Caki2 (cell line): ENCODE measurements at places on chromosomes 1 and 21.

DNA sequence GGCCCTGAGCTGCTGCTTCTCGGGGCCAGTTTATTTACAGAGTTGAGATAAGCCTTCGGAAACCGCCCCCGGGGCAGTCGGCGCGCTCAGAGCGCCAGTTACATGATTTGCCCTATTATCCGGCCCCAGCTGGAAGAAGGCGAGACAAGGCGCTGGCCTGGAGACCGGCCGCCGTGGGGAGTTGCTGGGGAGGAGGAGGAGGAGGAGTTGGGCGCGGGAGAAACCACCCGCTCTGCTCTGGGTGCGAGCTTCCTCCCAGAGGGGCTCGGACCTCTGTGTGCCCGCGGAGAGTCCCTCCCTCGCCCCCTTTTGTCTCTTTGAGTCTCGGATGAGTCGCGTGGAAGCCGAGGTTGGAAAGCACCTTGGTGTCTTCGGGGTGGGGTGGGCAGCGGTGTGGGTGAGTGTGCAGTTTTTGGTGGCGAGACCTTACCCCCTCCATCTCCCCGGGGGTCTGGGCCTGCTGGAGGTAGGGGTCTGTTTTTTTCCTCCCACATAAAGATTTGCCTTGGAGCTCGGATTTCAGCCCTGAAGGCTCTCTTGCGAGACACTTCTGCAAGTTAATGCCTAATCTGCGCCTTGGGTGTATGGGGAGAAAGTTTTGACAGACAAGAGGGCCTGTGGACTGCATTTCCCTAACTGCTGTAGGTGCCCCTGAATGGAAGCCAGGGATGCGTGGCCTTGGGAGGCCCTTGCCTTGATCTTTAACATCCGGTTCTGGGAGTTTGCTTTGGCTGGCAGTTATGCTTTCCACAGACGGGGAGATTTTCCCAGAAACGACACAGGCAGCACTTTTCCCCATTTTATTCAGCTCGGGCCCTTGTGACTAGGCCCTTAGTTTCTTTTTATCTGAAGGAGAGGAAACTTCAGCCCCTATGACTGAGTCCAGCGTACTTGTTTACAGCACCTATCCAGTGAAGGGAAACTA is 80.0 kb downstream of the NDUFS5 start:
- peak; percentile 57 for DNase-seq

GRCh38 chr1:86739648-86740509 is 35.5 kb downstream of the SH3GLB1 start:
- DNase-seq = no peak

GRCh38 chr1:192732787-192733186 is 76.1 kb upstream of the RGS2 start:
- peak; percentile 4 for DNase-seq

DNA sequence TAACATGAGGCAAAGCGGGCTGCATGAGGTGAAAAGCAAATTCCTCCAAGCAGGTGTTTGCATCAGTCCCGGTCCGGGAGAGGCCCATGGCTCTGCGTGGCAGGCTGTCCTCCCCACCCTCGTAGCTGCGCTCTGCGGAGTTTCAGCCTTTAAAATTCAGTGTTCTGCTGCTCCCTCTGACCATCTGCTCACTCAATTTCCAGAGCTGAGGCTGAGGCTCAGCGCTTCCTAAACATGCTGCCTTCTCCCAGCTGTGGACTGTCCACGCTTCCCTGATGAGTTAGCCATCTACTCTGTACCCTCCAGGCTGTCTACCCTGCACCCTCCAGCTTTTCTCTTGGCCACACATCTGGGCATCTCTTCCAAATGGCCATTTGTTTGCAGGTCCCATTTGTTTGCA is 87.7 kb downstream of the KCNJ6 start:
- no peak for DNase-seq

DNA sequence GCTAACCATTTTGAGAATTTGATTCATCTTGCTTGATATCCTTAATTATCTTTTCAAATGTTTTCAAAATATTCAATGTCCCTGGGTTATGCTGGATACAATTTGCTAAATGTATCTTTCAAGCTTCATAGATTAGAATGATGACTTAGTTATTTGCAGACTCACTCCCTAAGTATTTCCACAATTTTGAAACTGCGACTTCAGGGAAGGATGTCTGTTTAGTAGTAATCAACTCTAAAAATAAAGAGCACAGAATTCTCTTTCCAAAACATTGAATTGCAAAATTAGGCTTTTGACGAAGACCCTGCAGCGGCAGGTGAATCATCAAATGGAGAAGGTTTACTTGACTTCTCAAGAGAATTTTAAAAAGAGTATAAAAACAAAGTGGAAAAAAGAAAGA is 14.2 kb downstream of the RGS1 start:
- no peak for DNase-seq

DNA sequence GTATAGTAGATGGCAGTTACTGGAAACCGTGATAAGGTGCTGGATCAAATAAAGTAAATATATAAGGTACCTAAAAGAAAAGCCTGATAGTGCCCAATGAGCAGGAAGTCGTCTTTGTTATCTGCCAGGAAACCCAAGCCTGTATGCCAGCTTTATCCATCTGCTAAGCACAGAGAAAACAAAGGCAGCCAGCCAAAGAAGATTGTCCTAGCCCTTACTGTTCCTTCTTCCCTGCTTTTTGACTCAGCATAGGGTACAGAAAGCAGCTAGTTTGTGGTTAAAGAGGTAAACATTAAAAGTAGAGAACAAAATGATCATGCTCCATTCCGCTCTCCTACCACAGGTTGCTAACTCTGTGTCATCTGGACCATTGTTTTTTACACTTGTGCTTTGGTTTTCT is 10.1 kb downstream of the KRTAP22-2 start:
- no peak for DNase-seq

GRCh38 chr1:15065736-15066135 is 87.8 kb upstream of the TMEM51 start:
- DNase-seq = no peak

DNA sequence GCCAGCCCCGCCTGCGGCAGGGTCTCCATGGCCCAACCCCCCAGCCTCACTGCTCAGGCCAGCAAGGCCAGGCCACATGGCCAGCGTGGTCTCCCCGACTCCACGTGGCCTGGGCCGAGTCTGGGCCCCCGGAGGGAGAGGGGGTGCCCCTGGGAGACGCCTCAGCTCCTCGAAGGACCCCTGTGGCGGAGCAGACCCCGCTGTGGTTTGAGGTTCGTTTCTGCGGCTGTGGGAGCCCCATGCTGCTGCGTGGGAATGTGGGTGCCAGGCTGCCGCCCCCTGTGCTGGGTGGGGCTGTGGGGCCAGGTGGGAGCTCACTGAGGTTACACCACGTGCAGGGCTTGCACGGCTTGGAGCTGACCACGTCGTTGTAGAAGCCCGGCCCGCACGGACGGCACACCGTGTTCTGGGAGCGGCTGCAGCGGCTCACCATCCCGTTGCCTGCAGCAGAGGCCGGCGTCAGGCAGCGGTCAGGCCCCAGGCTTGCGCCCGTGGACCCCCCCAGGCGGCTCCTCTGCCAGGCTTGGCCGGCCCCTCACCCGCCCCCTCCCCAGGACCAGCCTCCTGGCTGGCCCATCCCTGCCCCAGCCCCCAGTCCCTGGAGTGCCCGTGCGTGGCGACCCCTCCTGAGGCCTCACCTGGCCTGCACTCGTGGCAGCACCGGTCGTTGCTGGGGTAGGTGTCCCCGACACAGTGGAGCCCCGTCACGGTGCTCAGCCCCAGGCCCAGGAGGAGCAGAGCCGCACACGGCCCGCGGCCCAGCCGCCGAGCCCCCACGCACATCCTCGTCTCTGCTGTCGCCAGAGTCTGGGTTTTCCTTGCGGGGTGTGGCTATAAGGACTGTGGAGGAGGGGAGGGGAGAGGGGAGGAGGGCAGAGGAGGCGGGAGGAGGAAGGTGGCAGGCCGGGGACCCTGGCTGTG is at the start of gene TNFRSF4:
TSS of gene TNFRSF4 (minus strand) at position 809 of the 921 bp plus-strand sequence. CDS start at position 783, 26 bp downstream.
- DNase-seq = no peak

DNA sequence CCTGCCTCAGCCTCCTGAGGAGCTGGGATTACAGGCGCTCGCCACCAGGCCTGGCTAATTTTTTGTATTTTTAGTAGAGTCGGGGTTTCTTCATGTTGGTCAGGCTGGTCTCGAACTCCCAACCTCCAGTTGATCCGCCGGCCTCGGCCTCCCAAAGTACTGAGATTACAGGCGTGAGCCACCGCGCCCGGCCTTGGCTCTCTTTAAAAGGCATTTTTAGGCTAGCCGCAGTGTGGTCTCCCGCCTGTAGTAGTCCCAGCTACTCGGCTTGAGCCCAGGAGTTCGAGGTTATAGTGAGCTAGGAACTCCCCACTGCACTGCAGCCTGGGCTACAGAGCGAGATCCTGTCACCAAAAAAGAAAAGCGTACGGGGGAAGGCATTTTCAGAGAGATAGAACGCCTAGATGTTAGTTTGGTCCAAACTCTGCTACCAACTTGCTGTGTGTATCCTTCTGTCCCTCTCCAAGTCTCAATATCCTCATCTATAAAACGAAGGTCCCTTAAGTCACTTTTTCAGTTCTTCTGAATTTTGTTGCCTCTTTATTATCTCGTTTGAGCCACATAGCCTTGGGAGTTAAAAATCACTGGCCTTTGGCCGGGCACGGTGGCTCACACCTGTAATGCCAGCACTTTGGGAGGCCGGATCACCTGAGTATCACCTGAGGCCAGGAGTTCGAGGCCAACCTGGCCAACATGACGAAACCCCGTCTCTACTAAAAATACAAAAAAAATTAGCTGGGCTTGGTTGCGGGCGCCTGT is 734 bp downstream of the MED18 start:
- no peak for DNase-seq

DNA sequence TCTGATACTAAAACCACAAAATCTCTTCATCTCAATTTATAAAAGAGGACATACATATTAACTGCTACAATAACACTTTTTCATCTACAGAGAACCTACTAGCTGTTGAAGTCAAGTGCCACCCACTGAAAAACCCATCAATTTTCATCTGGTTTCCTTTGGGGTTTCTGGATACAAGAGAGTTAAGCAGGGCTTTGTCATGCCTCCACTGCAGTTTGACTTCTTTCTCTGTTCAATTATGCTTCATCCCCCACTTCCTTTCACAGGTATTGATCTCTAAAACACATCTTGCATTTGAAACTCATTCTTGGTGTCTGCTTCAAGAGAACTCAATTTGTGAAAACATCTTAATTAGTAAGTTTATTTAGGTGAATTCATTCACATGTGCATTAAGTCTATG is 60.5 kb upstream of the ANGPTL3 start:
- DNase-seq = no peak

GRCh38 chr1:38964140-38964548 is 22.5 kb upstream of the RHBDL2 start:
- DNase-seq = no peak

DNA sequence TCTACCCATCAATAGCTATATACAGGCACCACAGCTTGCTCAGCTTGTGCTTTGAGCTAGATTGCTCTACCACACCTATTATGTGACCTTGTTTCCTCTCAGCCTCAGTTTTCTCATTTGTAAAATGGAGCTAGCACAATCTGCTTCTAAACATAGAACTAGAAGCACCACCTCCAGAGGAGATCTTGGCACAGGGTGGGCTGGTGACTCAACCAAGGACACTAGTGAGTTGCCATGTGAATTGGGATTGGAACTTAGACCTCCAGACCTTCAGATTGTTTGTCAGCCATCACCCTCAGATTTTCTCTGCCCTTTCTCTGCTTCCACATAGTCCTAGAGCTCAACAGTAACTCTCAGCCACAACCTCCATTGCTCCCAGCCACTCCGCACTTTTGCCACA is 3.0 kb upstream of the MACO1 start:
- DNase-seq = no peak

DNA sequence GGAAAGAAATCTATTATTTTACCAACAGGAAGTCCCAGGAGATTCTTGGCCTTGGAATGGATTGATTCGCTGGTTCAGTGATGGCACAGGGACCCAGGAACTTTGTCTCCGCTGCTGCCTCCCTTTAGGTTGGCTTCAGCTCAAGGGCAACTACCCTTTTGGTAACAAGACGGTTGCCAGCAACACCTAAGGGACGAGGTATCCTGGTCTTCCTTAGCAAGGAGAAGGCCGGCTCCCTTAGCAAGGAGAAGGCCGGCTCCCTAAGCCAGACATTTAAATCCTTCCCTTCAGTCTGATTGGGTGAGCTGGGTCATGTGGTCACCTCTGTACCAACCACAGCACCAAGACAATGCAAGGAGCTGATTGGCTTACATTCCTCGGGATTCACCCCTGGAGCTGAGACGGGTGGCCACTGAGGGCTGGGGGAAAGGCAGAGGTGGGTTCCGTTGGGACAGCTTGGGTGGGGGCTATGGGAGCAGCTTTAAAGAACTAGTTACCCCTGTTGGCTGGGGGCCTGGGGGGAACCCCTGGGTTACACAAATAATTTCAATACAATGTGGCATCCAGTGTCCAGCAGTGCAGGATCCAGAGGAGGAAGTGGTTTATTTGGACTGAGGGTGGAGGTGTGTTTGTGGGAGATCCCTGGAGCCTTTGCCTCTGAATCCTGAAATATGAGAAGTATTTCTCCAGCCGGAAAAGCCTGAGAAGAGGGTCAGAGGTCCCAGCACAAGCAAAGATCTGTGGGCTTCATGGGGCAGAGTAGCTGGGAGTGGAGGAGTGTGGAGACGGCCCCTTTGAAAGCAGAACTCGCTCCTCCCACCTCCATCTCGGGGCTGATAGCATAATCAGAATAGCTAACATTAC is 20.7 kb upstream of the CLIC4 start:
- DNase-seq = peak; percentile 92

- DNase-seq = no peak
These were observed 55.5 kb upstream of the EPS8L3 start for GRCh38 chr1:109818988-109819764.

- DNase-seq = no peak
These were observed 77.7 kb upstream of the ZBTB40 start for GRCh38 chr1:22374001-22374400.

DNA sequence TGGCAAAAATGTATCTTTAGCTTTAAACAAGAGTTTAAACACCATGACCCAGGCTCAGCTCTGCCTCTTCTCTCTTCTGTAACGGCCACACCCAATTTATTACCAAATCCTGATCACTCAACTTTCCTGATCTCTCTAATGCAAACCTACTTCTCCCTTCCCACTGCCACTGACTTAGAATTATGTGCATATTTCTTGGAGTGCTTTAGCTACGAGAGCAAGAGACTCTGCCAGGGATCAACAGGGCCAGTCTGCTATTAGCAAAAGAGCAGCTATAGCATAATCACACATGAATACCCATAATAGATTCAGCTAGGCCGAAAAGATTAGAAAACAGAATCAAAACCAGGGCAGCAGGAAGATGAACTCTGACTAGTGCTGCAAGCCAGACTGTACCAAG is 215.5 kb downstream of the MRPL39 start:
- DNase-seq = no peak

DNA sequence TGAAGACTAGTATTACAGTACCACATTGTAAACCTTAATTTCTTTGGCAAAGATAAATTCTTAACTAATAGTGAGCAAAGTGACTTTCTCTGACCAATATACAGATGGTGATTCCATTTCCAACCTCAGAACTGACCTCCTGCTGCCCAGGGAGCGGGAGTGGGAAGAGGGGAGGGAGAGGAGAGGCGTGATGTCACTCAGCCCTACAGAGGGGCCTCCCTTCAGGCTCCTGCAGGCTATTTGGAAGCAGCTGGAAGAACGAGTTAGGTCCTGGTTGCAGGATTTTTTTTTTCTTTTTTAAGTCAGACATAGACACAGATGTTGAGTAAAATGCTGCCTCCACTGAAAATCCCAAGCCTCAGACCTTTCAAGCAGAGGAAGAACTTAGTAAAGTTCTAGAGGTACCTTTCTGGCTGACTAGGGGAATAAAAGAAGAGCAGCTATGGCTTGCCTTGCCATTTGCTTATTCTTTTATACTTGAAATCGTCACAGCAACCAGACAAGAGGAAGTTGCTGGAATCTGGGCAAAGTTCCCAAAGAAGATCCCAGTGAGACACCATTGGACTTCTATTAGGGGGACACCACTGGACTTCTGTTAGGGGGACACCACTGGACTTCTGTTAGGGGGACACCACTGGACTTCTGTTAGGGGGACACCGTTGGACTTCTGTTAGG is 54.5 kb downstream of the EXO1 start:
- DNase-seq = no peak
